Activated CD8-positive, alpha-beta memory T cell treated with anti-CD3 and anti-CD28 coated beads, Interleukin-2, amount 50 U/mL, for 4 hours (primary cell): ENCODE measurements at places on chromosomes 1 and 21.
A peak's percentile ranks its signal among the peaks of the same experiment; 100 is the strongest.

- DNase-seq: no peak
Measured at GRCh38 chr21:44503901-44504399, 36.0 kb downstream of the KRTAP10-1 start.

DNA sequence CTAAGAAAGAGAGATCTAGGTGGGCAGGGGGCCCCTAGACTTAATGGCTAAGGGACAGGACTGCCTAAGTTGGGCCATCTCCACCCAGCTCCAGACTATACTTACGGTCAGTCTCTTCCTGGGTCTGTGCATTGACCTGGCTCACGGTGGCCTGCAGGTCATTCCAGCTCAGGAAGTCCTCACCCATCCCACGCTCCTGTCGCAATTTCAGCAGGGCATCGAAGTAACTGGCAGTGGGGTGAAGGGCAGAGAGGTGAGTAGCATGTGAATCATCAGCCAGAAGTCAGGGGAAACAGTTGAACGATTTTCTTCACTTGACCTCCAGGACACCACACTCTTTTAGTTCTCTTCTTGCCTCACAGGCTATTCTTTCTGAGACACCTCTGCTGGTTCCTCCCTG lies 20.5 kb downstream of the IQGAP3 start:
- no peak for DNase-seq

DNA sequence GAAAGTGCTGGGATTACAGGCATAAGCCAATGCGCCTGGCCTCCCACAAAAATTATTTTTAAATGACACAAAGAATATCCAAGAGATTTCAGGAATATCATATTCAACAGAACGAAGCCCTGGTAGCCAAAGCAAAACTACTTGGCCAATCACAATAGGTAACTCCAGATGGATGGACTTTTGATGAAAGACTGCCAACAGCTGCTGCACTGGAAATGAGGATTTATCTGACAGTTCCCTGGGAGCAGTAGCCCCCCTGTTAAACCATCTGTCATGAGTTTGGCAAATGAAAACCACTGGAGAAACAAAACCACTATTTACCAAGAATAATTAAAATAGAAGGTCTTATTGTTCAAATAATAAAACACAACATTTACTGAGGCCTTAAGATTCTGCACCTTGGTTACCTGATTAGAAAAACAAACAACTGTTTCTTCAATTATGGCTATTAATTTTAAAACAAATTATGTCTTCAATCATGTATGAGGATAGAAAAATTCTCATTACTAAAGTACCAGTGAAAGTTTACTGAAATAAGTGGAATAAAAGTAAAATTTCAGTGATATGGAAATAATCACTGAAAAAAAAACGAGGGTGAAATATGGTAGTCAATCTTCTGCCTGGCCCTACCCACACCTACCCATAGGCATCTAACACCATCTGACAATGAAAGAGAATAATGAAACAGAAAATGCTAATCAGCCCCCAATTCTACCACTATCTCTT lies 34.3 kb upstream of the PSMG1 start:
- no peak for DNase-seq

DNA sequence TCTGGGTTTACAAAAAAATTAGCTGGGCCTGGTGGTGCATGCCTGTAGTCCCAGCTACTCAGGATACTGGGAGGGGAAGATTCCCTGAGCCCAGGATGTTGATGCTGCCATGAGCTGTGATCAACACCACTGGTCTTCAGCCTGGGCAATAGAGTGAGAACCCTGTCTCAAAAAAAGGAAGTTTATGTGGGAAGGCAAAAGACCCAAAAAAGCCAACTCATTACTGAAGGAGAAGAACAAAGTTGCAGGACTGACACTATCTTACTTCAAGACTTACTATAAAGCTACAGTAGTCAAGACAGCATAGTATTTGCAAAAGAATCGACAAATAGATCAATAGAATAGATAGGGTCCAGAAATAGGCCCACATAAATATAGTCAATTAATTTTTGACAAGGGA lies 9.2 kb upstream of the PTGS2 start:
- no peak for DNase-seq

DNA sequence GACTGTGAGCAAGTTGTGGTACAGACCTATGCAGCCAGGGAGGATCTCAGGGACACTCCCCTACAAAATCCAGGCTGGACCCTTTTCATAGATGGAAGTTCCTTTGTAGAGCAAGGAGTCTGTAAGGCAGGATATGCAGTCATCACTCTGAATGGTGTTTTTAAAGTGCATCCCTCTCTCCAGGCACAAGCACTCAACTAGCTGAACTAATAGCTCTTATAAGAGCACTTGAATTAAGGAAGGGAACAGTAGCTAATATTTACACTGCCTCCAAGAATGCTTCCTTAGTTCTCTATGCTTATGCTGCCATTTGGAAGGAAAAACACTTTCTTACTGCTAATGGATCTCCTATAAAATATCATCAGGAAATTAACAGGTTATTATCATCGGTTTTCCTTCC lies 27.0 kb upstream of the SMYD3 start:
- no peak for DNase-seq

- DNase-seq: no peak
Measured at GRCh38 chr1:207309745-207310273, 11.7 kb upstream of the CD55 start.

DNA sequence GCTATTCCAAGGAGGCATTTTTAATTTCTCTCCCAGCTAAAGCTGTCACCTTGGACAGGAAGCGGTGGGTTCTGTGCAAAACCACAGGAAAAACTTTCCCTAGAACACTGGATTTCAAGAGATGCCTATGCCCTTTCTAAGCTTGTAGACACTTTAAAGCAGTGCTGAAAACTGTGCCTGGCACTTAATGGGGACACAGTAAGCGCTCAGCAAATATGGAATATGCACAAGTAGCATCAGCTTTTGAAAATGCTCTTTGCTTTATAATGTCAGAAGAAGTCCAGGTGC lies 50.9 kb upstream of the TARBP1 start:
- no peak for DNase-seq

DNA sequence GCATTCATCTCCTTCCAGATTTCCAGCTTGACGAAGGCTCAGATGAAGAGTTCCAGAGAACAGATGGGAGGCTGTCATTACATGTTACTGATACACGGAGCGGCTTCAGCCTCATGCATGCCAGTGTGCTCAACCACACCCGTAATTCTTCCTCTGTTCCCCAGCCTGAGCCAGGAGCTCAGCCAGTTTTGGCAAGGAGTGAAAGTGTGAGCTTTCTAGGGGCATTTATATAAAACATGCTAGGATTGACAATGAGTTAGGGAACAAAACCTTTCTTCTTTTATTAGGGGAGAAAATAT lies 290.4 kb upstream of the PLXNA2 start:
- no peak for DNase-seq

- no peak for DNase-seq
Measured at GRCh38 chr1:9079988-9080704, 10.7 kb upstream of the SLC2A5 start.

DNA sequence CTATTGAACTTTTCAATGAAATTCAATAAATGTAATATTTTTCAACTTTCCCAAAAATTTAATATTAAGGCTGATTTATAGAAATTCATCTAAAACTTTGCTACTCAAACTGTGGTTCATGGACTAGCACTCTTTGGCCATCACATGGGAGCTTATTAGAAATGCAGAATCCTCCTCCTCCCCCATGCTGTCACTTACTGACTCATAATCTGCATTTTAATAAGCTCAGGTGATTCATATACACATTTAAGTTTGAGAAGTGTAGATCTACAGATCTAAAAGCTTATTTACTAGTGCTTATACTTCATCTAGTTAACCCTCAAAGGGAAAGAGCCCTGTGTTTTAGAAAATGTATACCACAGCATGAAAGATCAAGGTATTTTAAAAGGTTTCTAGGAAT lies 84.3 kb downstream of the HS2ST1 start:
- DNase-seq: no peak

GRCh38 chr1:64484651-64485050 lies 14.7 kb downstream of the CACHD1 start:
- DNase-seq: no peak

GRCh38 chr21:15701830-15702229 lies 28.0 kb upstream of the USP25 start:
- DNase-seq: no peak

- DNase-seq: peak; percentile 81
Measured at GRCh38 chr21:42117229-42117966, 46.3 kb downstream of the UMODL1 start.

DNA sequence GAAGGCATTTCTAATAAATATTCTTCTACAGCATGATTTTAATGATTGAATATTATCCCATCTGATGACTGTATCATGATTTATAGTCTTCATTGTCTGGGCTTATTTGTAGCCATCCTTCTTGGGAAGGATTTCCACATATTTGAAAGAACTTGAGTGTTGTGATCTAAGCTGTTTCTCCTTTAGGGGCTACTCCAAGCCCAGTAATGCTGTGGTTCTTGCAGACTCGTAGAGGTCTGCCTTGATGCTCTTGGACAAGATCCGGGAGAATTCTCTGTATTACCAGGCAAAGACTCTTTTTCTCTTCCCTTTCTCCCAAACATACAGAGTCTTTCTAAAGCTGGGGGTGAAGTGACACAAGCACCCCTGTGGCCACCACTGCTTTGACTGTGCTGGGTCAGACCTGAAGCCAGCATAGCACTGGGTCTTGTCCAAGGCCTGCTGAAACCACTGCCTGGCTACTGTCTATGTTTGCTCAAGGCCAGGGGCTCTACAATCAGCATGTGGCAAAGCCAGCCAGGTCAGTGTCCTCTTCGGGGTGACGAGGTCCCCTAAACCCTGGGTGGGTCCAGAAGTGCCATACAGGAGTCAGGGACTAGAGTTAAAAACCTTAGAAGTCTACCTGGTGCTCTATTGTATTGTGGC lies 107.4 kb downstream of the GIPC2 start:
- DNase-seq: no peak

DNA sequence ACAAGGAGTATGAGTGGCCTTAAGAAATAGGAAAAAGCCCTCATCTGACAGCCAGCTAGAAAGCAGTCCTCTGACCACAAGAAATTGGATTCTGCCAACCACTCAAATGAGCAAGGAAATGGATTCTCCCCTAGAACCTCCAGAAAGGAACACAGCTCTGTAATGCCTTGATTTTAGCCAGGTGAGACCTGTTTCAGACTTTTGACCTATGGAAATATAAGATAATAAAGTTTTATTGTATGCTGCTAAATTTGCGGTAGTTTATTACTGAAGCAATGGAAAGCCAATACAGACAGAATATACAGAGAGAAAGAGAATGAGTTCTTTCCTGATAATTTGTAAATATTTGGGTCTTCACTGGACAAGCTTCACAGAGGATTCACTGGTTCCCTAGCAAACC lies 28.8 kb upstream of the SELE start:
- DNase-seq: no peak

DNA sequence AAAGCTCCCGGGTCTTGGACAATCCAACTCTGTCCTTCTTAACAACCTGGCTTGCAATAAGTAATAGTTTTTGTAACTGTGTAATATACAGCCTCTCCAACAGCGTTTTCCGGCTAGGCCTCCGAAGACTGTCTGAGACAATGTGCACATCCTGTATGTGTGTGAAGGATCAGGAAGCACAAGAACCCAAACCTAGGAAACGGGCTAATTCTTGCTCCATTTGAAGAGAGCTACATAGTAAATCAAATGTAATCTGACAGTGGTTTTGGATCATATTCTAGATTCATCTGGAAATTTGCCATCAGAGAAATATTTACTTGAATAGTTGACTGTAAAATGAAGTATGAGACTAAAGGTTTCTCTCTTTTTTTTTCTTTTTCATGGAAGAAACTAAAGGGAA lies 1.2 kb downstream of the GPR52 start:
- DNase-seq: no peak

DNA sequence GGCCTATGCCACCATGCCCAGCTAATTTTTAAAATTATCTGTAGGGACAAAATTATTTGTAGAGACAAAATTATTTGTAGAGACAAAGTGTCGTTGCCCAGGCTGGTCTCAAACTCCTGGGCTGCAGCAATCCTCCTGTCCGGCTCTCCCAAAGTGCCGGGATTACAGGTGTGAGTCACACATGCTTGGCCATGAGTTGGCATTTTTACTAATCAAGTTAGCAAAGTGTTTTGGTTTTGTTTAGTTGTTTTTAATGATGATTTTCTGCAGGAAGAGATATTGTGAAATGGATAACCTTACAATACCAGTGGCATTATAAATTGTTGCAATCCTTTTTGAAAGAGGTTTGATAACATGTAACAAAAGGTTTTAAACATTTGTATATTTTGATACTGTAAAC lies 65.3 kb upstream of the MAGI3 start:
- no peak for DNase-seq

DNA sequence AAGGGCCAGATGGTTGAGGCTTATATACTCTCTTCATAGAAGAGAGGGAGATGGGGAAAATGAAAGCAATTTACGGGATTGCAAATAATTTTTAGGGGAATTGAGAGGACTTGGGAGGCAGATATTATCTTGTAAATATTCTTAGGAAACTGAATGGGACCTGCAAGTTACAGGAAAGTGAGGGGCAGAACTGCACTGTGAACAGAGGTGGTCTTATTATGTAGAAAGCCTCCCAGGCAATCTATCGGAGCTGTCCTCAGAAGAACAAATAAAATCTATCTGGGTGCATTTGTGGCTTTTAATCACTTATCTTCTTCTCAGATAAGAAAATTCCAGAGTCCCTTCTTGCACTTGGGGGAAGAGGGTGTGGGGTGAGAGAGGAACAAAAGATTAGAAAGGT lies 223.5 kb downstream of the RHOU start:
- DNase-seq: no peak

DNA sequence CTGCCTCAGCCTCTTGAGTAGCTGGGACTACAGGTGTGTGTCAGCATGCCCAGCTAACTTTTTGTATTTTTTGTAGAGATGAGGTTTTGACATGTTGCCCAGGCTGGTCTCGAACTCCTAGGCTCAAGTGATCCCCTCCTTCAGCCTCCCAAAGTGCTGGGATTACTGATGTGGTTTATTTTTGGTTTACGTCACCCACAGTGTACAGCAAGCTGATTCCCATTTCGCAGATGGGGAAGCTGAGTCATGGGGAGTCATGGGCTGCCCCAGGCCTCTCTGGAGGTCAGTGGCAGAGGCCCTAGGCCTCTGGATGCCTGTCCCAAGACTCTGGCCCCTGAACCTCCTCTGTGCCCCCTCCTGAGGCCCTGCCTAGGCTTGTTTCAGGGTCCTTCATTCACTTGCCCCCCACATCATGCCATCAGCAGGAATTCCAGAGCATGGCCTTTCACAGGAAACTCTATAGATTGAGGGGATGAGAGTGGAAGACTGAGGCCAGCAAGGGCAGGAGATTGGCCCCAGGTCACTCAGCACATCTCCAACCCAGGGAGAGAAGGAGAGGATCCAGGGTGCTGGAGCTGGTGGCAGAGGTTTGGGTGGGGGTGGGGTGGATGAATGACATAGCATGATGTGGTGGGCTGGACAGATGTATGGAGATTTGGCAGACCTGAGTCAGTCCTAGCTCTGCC lies 266.0 kb downstream of the PTPRU start:
- DNase-seq: no peak

GRCh38 chr1:229412056-229412455 lies 21.8 kb downstream of the ACTA1 start:
- DNase-seq: no peak

- DNase-seq: no peak
Measured at GRCh38 chr1:54227091-54227602, 27.2 kb downstream of the MRPL37 start.

DNA sequence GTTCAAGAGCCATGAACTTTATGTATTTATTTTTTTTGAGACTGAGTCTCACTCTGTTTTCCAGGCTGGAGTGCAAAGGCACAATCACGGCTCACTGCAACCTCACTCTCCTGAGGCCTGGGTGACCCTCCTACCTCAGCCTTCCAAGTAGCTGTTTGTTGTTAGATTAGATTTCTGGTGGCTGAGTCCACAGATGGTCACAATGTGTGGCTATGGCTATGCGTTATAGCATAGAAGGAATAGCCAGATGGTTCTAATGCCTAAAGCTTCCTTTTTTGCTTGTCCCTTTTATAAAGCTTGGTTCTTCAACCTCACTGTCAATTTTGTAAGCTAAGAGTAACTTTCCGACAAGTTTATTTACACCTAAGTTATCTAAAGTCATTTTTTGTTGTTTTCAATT lies 62.3 kb upstream of the FMN2 start:
- DNase-seq: no peak
